GM19239 (cell line): ENCODE measurements at places on chromosomes 5 and 9.

DNA sequence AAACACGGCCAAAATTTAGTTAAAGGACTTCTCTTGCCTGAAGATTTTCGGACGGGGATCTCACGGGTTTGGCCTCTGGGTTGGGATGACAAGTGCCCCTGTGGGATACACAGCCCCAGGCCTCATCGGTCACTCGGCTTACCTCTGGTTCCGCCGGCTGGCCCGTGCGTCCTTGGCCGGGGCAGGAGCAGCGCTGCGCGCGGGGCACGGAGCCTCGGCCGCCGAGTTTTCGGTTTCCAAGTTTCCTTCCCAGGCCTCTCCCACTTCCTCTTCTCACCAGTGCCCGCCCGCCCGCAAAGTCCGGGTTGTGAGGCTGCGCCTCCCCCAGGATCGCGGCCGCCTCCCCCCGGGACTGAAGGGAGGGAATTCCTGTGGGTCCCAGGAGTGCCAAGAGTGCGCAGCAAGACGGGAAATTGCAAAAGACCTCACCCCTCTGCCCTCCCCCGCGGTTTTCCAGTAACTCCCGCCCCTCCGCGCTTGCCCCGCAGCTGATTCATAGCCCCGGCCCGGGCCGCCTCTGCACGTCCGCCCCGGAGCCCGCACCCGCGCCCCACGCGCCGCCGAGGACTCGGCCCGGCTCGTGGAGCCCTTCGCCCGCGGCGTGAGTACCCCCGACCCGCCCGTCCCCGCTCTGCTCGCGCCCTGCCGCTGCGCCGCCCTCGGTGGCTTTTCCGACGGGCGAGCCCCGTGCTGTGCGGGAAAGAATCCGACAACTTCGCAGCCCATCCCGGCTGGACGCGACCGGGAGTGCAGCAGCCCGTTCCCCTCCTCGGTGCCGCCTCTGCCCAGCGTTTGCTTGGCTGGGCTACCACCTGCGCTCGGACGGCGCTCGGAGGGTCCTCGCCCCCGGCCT lies at the start of gene OSMR:
TSS of gene OSMR (plus strand) at position 487 of the 853 bp plus-strand sequence. CDS start 23,033 bp downstream, outside the sequence.
- DNase-seq = no peak

GRCh38 chr5:111580956-111581355 lies 68.6 kb upstream of the STARD4 start:
- no peak for DNase-seq

DNA sequence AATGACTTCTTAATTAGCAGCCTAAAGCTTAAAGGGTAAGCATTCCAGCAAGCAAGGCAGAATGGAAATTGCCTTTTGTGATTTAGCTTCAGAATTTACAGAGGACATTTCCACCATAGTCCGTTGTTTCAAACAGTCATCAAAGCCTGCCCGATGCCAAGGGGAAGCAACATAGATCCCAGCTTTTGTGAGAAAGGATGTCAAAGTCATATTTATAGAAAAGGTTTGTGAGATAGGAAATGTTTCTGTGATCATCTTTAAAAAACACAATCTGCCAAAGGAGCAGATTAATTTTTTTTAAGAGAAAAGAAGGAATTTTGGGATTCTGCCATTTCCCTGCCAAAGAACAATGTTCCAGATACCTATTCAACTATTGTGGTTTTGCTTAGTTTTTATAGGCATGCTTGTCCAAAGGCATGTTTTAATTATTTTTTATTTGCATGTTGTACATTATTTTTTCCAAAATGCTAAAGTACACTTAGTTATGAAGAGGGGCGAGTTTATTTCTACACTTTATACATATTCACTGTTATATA lies 346.9 kb downstream of the ZNF608 start:
- no peak for DNase-seq

DNA sequence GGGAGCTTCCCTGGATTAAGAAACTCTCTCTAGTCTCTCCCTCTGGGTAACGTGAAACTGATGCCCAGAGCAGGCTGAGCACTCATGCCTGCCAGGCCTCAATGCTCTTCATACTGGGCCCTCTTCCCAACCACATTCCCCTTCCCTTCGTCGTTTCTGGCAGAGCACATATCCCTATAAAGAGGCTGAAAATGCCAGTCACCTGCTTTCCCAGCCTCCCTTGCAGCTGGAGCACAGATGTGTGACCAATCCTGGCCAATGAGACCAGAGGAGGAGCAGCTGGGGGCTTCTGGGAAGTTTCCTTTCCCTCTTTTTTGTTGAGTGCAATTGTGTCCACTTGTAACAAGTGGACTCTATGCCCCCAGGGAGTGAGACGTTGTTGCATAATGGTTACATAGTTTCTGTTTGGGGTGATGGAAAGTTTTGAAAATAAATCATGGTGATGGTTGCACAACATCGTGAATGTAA lies 30.2 kb upstream of the SMIM23 start:
- DNase-seq = no peak

GRCh38 chr5:38039091-38039490 lies 199.2 kb upstream of the GDNF start:
- no peak for DNase-seq

- no peak for DNase-seq
Measured at GRCh38 chr5:53211799-53212198, 102.2 kb upstream of the MOCS2 start.

DNA sequence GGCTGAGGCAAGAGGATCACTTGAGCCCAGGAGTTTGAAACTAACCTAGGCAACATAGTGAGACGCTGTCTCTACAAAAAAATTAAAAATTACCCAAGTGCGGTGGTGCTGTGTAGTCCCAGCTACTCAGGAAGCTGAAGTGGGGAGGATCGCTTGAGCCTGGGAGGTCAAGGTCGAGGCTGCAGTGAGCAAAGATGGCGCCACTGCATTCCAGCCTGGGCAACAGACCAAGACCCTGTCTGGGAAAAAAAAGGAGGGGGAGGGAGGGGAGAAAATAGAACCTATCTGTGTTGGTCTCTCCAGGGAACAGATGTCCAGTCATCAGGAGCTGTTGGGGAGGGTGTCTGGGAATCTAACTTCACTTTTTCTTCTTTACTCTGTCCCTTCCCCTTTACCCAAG lies 24.3 kb downstream of the MAT2B start:
- DNase-seq = no peak

DNA sequence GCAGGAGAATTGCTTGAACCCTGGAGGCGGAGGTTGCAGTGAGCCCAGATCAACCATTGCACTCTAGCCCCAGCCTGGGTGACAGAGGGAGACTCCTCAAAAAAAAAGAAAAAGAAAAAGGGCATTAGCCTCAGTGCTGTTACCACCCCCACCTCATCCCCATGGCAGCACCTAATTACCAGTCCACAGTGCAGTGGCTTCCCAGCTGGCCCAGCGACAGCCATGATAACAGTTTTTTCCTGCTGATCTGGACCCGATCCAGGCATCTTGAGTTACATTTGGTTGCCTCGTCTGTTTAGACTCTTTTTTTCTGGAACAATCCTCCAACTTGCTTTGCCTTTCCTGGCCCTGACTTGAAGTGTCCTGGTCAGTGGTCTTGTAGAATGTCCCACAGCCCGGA lies 24.4 kb downstream of the NCS1 start:
- DNase-seq = no peak

GRCh38 chr9:72274441-72274840 lies 90.6 kb downstream of the ZFAND5 start:
- DNase-seq = no peak

GRCh38 chr9:113631871-113632665 lies 168.5 kb downstream of the RGS3 start:
- no peak for DNase-seq

GRCh38 chr5:11289208-11289607 lies 528.2 kb upstream of the DAP start:
- no peak for DNase-seq

DNA sequence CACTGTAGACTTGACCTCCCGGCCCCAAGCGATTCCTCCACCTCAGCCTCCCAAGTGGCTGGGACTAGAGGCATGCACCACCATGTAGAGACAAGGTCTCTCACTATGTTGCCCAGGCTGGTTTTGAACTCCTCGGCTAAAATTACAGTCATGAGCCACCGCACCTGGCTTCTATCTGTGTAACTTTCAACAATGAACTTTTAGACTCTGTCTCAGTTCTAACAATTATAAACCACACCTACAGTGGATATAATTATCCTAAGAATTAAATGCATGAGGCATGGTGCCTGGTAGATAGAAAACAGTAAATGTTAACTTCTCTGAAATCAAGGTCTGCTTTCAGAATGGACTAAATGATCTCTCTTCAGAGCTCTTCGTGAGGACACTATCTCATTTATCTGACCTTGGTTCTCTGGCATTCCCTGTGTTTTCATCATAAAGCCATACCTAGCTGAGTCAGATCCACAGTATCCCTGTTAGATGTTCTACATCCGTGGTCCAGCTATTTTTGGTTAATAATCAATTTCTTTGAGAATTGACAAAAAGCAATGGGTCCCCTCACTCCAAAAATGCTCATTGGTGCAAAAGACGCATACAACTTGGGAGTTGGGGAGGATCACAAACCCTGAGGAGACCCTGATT lies 7.2 kb downstream of the HAVCR1 start:
- no peak for DNase-seq

DNA sequence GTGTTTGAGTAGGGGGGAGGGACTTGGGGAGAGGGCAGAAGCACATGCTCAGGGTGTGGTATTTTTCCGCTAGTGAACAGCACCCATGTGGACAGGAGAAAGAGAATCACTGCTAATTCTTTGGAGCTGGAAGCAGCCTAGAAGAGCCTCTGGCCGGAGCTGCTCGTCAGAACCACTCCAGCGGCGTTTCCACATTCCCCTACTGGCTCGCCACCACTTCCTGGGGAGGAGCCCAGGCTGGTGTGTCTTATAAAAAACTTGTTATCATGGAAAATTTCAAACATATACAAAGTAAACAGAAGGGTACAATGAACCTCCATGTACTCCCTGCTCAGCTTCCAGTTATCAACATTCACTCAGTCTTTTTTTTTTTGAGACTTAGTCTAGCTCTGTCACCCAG lies 26.7 kb downstream of the LHX2 start:
- DNase-seq = no peak

- DNase-seq = no peak
Measured at GRCh38 chr9:129816501-129817435, 7.2 kb downstream of the TOR1A start.

DNA sequence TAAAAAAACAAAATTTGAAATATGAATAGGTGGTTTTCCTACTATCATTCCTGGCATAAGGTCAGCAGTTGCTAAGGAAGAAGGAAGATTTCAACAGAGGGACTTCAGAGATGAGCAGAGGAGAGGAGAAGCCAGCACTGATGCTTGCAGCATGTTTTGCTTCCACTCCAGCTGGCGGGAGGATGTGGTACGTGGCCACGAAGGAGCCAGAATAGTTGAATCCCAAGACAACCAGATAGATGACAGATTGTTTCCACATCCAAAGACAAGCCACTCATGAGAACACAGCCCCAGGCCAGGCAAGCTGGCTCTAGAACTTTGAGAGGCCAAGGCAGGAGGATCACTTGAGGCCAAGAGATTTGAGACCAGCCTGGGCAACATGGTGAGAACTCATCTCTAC lies 15.1 kb downstream of the TIMD4 start:
- no peak for DNase-seq

GRCh38 chr9:113775749-113776148 lies 100.4 kb upstream of the ZNF618 start:
- DNase-seq = no peak

GRCh38 chr9:130042885-130043653 lies at the start of gene FNBP1:
Gene FNBP1, minus strand, starts transcription at chr9:130043189. Its CDS starts 214 bp downstream, at chr9:130042975.
- DNase-seq = peak; percentile 70

GRCh38 chr5:74465724-74466123 lies 174.8 kb downstream of the ENC1 start:
- no peak for DNase-seq

GRCh38 chr9:83629433-83630104 lies 6.6 kb downstream of the IDNK start:
- DNase-seq = no peak

DNA sequence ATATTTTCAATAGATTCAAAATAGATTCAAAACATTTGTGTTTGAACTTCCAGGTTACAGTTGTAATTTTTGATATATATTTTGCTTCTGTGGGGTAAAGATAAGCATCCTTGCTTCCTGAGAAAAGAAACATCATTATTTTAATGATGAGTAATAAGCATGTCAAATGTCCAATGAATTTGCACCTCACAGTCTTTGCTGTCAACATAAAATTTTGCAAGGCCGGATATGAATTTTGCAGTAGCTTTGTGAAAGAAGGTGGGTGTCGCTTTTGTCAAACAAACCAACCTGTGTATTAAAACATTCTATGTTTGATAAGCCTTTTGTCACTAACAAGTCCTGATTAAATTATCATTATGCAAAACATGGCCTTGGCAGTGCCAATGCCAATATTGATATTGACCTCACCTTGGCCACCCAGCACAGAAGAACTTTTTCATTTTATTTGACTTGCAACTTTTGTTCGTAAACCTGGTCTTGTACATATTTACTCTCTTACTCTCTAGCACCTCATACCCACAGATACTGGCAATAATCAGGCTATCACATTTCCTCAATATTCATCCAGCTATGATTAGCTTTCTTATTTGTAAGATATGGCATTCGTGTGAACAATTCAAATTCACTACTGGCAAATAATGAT lies 645.0 kb upstream of the KLF4 start:
- no peak for DNase-seq

DNA sequence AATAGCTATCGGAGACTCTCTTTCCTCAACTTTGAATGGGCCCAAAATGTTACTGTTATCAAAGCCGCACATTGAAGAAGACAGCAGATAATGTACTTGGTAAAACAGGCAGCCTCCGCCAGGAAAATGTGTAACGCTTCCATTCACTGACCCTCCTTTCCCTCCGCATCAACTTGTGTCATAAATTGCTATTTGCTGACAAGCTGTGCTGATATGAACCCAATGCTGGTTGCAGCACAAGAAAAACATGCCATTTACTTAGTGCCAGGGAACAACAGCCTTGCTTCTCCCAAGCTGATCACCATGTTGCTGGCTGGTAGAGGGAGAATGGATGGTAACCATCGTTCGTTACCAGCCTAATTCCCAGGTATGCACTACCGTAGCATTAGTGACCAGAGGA lies 162.6 kb upstream of the PPP1R2B start:
- no peak for DNase-seq

- no peak for DNase-seq
Measured at GRCh38 chr5:33153372-33153771, 287.4 kb upstream of the TARS1 start.

GRCh38 chr9:37238122-37238521 lies 117.7 kb downstream of the ZCCHC7 start:
- DNase-seq = no peak

GRCh38 chr5:6545770-6546690 lies 86.8 kb downstream of the NSUN2 start:
- DNase-seq = no peak

- no peak for DNase-seq
Measured at GRCh38 chr9:79663878-79664277, 92.1 kb downstream of the TLE4 start.

DNA sequence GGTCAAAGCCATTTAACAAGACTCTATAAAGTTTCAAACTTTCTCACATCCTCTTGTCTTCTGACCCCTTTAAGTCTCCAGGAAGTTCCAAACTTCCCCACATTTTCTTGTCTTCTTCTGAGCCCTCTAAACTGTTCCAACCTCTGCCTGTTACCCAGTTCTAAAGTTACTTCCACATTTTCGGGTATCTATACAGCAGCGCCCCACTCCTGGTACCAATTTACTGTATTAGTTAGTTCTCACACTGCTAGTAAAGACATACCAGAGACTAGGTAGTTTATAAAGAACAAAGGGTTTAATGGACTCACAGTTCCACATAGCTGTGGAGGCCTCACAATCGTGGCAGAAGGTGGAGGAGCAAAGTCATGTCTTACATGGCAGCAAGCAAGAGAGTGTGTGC lies 23.3 kb upstream of the PRLR start:
- no peak for DNase-seq
